ENCODE measurements at places on chromosomes 3 and 15.

GRCh38 chr15:69515926-69516325 is 63.3 kb downstream of the RPLP1 start:
- no peak for DNase-seq

DNA sequence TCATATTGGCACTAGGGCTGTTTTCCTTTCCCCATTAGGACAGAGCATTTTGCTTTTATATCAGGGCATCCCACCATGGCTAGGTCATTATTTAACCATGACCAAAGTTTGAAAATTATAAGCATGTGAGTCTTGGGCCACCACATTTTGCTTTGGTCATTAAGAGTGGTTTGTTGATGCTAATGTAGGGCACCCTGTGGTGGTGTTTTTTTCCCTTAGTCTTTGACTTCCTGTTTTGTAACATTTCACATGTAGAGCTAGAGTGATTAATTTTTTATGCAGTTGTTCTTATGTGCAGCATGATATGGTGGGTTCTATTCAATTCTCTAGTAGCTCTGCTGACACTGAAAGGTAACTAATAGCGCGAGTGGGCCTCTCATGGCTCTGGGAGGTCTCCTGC is 249.6 kb upstream of the ROBO1 start:
- no peak for DNase-seq

DNA sequence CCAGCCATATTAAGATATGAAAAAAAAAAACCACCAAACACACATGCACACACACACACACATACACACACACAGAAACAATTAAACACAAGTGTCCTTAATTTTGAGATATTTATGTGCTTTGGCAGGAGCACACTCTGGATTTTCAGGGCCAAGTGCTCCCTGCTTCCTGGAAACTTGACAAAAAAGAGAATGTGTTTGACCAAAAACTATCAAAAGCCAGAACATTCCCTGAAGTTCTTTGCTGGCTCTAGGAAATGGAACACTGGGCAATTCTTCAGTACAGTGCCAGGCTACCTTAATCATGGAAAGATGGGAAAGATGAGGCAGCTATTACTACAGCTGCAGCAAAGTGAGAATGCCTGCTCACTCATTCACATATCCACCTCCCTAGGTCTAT is 44.6 kb downstream of the P3H2 start:
- DNase-seq: no peak

DNA sequence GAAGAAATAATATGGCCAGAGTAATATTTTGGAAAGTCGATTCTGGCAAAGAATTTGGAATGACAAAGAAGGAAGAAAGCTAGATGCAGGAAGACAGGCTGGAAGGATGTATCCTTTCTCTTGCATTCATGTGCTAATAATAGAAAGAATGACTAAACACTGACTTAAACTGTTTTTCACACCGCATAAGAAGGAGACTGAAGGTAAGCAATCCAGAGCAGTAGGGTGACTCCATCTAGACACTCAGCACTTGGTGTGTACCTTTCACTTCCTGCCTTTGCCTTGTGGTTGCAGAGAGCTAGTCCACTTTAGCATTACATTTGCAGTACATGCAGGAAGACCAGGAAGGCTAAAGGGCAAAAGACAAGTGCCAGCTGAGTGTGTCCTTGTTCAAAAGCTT is 234.6 kb downstream of the RBMS3 start:
- peak; percentile 11 for DNase-seq

DNA sequence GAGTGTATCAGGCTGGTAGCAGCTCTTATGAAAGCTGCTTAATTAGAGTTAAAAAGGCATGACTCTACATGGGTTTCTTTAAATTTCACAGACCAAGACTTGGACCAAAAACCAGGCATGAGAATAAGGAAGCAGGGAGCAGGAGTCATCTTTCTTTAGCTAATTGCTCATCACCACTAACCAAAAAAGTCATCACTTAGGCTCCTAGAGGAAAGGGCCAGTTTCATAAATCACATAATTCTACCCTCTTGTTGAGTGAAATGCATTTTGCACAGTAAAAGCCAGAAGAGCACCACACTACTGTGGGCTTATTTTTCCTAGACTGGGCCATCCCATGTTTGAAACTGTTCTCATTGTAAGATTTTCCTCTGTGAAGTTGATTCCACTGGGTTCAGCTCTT is 175.6 kb downstream of the GREM1 start:
- DNase-seq: no peak

DNA sequence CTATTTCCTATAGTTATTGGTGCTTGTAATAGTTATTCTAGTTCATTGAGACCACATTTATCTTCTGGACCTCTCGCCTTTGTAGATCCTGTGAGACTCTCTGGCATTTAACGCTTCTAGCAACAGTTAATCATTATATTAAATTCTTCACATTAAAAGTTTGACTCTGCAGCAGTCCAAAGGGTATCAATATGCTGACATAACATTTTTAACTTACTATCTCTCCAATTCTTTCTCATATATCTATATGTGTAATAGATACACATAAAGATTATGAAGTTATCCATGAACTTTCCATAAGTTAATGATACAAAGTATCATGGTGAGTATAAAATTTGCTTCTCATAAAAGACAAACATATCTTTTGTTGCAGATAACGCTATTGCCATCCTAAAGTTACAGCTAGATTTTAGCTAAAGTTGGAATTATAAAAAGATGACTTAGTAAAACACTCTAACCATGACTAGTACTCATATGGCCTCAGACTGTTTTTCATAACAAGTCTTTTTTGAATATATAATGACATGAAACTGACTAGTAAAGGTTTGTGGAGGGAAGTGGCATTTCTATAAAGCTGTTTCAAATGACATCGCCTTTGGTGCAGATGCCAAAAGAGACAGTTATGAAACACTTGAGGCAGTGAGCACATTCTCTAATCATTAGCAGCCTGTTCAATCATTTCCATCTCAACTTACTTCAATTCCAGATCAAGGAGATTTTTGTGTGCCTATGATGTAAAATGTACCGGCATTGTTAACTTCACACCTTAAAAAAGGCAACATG is 379.3 kb upstream of the CBLB start:
- DNase-seq: no peak

- no peak for DNase-seq
These were observed 465.3 kb upstream of the AGTR1 start for GRCh38 chr3:148232389-148232788.

GRCh38 chr3:97613139-97613538 is 151.4 kb upstream of the ARL6 start:
- no peak for DNase-seq

DNA sequence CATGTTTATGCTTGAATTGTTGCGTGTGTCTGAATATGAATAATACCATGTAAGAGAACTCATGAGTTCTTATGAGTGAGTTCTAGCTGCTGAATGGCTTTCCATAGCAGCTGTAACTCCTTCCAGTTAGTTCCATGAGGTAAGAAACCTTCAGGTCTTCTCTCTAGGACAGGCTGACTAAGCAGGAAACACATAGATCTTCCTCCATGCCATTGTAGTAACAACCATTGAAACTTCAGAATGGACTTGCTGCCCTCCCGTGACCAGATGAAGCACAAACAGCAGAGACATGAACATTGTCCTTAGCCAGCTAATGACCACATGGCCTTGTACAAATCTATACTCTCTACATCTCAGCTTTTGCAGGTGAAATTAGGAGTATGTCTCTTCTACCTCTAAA is 200.0 kb downstream of the ZNF385D start:
- no peak for DNase-seq

DNA sequence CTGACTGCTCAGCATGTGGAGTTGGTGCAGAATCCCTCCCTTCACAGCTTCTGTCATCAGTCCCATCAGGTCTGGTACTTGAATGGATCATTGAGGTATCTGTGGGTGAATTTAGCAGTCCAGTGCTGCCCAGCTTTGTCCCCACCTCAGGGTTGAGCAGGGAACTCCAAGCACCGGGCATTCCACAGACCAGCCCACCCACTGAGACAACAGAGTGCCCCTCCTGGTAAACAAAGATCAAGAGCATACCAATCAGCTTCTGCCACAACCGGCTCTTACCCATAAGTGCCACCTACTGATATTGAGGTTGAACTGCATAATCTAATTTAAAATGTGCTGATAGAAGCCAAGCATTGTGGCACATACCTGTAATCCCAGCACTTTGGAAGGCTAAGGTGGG is 57.1 kb upstream of the FXR1 start:
- no peak for DNase-seq

- DNase-seq: no peak
These were observed 27.3 kb downstream of the STT3B start for GRCh38 chr3:31559872-31560534.

- no peak for DNase-seq
These were observed 134.7 kb upstream of the VEPH1 start for GRCh38 chr3:157637866-157638265.

- no peak for DNase-seq
These were observed 111.9 kb upstream of the TSC22D2 start for GRCh38 chr3:150296123-150296735.

Measured in NK-92 treated with Interleukin-12 subunit alpha and Interleukin-12 subunit beta, amount 100 ng/mL, for 24 hours (cell line).